ENCODE measurements at places on chromosomes 2 and 18.

DNA sequence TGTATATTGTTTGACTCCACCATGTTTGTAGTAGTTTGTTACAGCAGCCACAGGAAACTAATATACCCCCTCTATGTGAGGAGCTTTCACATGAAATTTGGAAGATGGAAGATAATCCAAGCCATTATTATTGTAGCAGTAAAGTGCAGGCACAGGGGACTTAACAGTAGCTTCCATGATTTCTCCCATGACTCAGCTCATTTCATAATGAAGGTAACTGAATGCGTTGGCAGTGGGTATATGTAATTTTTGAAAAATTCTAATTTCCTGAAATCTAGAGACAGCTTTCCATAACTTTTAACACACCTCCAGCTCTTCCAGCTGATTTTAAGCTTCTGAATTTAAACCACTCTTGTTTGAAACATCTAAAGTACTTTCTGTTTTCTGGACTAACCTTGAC is 181.2 kb downstream of the NR4A2 start:
- DNase-seq, result no peak

GRCh38 chr18:55997151-55997561 is 409.2 kb upstream of the TCF4 start:
- DNase-seq, result peak; percentile 31

DNA sequence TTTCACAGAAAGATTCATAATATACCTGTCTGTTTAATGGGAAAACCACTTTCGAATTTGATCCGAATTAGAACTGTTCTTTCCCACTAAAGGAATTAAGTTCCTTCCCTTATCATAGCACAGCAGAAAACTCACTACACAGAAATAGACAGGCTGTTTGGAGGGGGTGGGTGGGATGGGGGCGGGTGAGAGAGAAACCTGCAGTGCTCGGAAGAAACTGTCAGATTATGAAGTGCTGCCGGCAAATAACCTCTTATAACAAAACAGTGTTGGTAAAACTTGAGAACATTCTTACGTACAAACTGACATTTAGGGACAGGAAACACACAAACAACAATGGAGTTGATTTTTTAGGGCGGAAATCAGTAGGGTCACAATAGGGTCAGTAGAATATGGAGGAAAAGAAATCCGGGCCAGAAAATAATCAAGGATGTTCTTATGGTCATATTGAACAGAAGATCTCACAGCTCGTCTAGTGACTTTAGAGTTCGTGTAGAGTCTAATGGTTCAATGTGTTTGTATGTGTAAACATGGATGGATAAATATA is 756.0 kb upstream of the LRATD1 start:
- DNase-seq, result no peak

GRCh38 chr2:11286323-11286722 is 58.1 kb downstream of the ROCK2 start:
- no peak for DNase-seq

DNA sequence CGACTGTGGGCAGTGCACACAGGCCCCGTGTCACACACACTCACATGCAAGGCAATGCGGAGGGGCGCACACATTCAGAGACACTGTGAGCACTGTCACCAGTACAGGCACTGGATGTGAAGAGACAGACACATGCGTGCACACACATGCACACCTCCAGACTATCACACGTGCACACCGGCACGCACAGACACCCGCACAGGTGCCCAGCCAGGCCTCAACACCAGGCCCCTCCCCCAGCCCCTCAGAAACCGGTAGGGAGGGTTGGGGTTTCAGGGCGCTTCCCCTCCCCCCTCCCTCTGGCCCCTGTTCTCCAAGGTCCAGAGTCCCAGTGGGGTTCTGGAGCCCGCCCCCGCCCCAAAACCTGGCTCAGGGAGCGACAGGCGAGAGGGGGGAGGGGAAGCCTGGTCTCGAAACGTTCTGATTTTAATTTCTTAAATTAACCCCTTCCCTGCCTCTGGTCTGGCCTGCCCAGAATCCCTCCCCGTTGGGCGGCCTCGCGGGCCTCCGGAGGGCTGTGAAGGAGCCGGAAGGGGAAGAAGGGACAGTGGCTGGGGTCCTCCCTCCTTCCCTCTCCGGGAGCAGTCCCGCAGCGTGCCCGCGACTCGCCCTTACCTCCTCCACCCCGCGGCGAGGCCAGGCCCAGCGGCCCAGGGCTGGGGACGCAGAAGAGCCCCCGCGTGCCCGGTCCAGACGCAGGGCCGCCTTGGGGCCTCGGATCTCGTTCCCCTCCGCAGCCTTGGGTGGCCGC is 558 bp downstream of the FBXO41 start:
- no peak for DNase-seq

DNA sequence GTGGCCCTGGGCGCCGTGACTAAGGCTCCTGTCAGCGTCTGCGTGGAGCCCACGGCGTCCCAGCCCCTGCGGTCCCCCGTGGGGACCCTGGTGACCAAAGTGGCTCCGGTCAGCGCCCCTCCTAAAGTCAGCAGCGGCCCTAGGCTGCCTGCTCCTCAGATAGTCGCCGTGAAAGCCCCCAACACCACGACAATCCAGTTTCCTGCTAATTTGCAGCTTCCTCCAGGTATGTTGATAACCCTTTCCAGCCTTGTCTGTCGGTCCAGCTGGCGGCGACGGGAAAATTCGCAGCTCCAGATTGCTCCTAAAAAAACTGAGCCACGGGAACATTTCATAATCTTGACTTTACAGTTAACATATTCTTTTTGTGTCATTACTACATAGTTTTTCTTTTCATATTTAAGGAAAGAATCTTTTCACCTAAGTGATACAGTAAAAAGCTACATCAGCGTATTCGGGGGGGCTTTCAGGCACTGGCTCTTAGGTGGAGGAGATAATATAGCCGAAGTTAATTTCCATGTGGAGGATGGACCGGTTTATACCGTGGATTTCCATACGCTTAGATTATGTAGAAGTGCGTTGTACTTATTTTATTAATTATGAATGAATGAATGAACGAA is 916 bp downstream of the TAF4B start:
- DNase-seq, result no peak

GRCh38 chr2:231573698-231574421 is 18.8 kb upstream of the TEX44 start:
- no peak for DNase-seq

- no peak for DNase-seq
Observed at GRCh38 chr2:146027156-146027555, 1507.2 kb upstream of the ZEB2 start.

DNA sequence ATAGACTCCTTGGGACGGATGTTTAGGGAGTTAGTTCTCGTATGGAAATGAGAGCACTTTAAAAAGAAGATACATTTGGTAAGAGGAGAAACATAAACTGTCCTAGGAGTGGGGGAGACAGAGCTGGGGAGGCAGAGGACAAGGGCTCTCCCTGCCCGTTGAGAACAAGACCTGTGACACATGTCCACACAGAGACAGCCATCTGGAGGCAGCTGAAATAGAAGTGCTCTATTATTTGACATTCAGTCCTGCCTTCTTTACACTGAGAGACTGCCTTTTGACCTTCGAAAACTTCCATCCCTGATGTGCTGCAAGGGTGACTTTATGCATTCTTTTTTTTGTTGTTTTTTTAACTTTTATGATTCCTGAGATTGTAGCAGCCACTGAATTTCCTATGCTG is 150.1 kb downstream of the UXS1 start:
- DNase-seq, result no peak

- DNase-seq, result peak; percentile 83
Observed at GRCh38 chr2:118221536-118222272, 133.4 kb downstream of the INSIG2 start.

DNA sequence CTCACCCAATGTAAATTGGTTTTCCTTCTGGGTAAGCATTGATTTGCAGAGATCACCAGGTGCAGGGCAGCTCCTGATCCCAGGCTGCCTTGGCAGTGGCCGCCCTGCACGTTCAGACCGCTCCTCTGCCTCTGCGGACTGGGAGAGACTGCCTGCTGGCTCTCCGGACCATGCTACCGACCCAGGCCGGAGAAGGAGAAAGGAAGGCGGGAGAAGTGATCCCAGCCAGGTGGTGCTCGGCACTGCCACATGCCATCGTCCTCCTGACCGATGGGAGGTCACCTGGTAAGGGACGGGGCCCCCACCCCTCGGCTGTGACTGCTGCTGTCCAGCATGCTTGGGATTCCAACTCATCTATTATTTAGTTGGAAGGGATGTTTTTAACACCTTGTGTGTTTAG is 108.1 kb upstream of the POU3F3 start:
- DNase-seq, result no peak

GRCh38 chr18:9653390-9653789 is 39.0 kb upstream of the PPP4R1 start:
- DNase-seq, result peak; percentile 31

DNA sequence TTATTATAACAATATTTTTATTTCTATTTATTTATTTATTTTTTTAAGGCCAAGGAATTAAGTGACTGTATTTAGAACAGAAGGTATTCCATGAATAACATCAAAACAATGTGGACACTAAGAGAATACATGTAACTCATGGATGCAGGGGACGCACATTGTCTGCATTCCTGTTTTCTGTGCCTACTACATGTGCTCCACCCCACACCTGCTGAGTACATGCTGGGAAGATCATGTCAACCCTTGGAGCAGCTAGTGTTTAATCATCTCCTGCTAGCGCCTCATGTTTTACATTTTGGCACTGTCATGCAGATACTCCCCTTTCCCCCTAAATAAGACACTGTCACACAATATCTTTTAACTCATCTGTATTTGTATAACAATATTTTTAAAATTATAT is 29.3 kb downstream of the DPYSL5 start:
- no peak for DNase-seq

DNA sequence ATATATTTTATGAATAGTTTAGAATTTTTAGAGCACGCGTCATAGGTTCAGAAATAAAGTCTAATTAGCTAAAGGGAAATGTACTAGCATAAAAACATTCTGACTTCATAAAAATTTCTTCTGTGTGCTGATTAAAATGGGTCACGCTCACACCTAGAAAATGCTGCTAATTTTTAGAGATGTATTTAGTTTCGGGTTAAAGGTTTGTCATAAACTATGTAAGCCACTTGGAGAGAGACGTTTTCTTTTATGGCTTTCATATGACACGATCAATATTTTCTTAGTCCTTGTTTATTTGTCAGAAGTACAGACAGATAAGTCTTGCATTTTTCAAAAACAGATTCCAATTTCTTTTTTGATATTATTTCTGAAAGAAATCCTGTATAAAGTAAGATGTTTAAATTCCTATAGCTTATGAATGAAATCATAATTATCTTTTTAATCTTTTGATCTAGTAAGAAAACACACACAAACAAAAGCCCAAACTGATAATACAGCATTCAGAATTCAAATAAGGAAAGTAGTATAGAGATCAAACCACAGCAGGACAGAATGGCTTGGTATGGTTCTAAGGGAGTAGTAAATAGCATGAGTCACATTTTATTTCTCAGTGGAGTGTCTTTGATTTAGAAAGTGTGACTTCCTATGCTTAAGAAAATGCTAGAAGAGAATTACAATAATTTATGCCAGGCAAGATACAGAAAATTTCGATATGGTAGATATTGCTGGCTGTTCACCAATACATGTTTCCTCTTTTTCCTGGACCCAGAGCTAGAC is 236.6 kb downstream of the GPD2 start:
- no peak for DNase-seq

GRCh38 chr18:22378672-22379282 is 38.9 kb downstream of the CTAGE1 start:
- DNase-seq, result peak; percentile 46

DNA sequence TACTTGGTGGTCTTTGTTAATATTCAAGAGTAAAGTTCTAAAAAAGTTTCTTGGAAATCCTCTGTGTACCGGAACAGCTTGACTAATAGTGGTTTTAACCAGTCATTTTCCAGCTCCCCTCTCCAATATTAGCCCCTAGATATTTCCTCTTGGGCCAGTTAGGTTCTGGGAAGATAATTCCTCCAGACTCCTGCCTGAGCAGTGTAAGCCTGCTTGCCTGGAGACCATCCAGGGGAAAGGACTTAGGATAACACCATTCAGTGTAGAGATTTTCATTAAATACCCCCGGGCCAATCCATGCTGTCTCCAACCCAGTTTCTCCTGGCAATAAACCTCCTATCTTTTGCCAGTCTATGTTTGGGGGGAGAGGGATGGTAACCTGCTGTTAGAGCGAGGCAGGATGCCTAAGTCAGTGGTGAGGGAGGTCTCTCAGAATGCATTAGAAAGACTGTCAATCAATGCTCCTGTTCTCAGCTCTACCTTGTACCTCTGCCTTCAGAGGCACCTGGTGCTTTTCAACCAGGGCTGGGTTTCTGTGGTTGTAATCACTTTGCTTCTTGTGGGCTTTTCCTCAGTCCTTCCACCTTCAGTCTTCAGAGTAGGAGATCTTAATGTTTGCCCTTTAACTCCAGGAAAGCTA is 186.4 kb downstream of the RNF152 start:
- no peak for DNase-seq

DNA sequence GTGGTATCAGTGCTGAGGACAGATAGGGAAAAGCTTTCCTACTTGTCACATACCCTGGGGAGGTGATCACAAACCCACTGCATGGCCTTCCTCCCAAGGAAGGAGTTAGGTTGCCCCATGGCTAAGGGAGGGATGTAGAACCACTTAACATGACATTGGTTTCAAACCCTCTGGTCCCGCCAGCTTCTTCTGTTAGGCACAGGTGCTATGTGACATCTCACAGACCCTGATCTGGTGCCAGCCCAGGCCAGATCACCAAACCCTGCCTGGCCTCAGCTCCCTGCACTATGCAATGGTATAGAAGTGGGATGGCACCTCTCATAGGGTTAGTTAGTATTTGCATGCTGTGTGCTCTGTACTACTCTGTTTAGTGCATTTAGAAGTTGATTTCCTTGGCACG is 58.0 kb downstream of the TCF7L1 start:
- no peak for DNase-seq

DNA sequence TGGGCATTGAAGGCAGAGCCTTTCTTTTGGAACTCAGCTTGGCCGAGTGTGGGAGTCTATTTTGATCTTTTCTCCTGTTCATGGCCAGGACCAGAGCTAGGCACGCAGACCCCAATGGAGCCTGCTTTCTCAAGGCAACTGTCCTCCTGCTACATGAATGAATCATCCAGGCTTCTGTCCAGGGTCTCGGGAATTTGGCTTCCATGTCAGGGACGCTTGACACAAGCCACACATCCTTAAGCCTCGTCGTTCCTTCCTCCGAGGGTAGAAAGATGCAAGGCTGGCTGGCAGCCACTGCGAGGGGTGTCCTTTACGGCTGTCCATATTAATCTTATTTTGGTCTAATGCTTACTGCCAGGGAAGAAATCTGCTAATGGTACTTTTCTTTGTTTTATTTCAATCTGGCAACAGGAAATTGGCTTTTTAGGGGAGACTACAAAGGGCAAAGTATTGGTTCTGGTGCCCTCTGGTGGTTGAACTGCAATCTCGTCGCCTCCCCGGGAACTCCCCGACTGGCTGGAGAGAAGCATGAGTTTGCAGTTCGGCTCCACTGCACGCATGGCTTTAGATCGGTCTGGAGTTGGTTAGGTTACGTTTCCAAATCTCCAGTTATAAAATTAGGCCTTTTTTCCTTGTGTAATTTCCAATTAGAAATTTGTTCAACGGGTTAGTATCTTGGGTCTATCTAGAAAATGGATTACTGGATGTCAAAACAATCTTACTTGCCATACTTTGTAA is 135.2 kb downstream of the ALPK2 start:
- DNase-seq, result peak; percentile 89

- DNase-seq, result no peak
Observed at GRCh38 chr2:203871371-203871983, 3.9 kb downstream of the CTLA4 start.

Measured in AG08395 (cell line).